ENCODE measurements at places on chromosomes 7 and 10.

DNA sequence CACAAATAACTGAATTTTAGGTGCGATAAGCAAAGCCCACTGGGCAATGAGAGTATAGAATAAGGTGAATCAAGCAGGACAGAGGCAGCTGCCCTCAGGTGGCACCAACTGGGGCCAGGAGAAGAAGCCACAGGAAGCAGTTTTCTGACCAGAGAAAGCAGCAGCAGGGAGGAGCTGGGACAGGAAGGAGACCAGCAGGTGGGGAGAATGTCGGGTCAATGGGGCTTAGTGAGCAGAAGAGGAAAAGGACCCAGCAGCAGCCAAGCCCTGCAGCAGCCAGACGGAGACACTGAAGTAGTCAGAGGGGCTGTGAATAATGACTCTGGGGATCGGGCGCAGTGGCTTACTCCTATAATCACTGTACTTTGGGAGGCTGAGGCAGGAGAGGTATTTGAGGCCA lies 209.6 kb upstream of the SH2B2 start:
- DNase-seq: no peak

DNA sequence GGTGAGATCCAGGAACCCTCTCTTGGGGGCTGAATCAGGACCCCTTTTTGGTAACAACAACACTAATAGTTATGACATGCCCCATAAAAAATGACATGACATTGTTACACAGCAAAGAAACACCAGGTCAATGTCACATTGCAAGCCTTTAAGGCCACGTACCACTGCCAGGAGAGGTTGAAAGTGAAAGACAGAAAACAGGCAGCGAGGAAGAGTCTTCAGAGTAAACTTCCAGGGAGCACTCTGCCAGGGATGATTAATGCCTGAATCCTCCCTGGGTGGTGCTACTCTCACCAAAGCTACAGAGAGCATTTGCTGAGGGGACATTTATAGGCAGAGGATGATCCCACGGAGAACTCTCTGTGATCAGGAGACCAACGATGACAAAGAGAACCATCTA lies 551.6 kb downstream of the CALN1 start:
- DNase-seq: no peak

GRCh38 chr10:78597796-78598555 lies 470.8 kb upstream of the ZMIZ1 start:
- no peak for DNase-seq

DNA sequence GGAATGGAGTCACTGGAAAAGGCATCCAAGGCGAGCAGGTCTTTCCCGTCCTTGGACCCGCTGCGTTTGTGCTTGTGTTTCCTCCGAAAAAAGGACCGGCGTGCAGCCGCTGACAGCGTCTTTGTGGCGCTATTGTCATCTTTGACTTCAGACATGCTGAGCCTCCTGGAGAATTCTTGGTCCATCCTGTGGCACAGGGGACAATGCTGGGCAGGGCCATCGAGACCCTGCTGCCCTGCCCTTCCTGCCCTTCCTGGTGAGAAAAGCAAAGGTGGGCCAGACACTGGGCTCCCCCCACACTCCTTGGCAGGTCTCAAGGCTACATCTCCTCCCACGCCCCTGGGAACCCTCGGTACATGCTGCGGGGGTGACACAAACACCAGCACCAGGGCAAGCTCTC lies 120.9 kb downstream of the DLG5 start:
- DNase-seq: no peak

GRCh38 chr7:65295409-65295808 lies 78.2 kb upstream of the ZNF92 start:
- DNase-seq: no peak

Data from pons (tissue), 1 donor.